ENCODE measurements at places on chromosomes 5 and 9.

DNA sequence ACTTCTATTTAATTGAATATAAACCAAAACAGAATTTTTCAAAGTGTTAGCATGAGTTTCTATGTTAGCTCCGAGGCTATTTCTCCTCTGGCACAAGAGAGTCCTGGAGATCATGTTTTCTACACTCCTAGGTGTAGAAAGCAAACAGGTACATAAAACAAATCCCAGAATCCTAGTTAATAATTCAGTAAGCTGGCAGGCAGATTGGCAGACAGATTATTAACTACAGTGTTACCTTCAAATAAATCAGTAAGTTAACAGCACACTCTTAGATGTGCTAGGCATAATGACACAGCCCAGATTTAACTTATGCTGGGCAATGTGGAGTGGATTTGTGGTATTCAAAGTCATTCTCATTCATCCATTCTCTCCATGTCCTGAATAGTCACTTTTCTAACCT, 282.8 kb upstream of the RPS23 start:
- DNase-seq = no peak

DNA sequence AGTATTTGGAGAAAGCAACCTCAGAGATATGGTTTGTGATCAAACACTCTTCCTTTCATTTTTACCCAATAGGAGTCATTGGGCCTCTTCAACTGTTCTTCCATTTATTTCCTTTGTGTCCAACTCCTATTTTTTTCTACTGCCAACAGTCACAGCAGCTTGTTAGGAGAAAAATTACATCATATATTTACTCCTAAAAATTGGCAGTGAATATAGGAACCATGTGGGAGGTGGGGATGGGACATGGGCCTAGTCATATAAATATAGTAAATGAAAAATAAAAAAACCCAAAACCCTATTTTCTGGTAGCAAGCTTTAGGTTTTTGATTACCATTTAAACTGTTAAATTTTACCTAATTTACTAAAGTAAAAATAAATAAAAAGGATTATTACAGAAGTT, 134.9 kb upstream of the MPDZ start:
- no peak for DNase-seq

DNA sequence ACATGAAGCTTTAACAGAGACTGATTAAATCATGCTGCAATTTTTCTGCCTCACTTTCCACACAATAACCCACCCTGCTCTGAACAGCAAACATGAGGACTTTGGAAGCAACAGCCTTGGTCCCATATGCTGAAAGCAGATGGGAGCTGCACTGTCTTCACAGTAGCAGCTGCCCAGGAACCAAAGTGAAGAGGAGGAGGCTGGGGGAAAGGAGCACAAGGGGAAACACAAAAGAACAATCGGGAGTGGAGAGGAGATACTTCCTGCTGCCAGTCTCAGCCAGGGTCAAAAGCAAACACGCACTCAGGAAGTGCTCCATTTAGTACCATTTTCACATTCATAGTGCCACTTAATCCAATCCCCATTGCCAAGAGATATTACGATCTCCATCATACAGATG, 183.3 kb upstream of the PUM3 start:
- DNase-seq = no peak

DNA sequence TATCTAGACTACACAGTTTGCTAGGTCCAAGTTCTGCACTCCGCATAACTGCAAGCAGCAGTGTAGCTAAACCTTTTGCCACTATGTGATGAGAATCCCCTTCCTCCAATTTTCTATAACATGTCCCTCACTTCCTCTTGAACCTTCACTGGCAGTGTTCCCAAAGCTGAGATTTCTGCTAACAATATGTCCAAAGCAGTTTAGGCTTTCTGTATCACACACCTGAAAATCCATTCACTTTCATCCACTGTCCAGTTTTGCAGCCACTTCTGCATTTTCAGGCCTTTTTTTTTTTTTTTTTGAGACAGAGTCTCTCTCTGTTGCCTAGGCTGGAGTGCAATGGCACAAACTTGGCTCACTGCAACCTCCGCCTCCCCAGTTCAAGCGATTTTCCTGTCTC, 111.1 kb downstream of the GADD45G start:
- no peak for DNase-seq

- no peak for DNase-seq
Observed at GRCh38 chr9:69131682-69132081, 42.4 kb upstream of the TJP2 start.

All from activated naive CD4-positive, alpha-beta T cell (primary cell).